ENCODE measurements at places on chromosomes 16 and 17.

DNA sequence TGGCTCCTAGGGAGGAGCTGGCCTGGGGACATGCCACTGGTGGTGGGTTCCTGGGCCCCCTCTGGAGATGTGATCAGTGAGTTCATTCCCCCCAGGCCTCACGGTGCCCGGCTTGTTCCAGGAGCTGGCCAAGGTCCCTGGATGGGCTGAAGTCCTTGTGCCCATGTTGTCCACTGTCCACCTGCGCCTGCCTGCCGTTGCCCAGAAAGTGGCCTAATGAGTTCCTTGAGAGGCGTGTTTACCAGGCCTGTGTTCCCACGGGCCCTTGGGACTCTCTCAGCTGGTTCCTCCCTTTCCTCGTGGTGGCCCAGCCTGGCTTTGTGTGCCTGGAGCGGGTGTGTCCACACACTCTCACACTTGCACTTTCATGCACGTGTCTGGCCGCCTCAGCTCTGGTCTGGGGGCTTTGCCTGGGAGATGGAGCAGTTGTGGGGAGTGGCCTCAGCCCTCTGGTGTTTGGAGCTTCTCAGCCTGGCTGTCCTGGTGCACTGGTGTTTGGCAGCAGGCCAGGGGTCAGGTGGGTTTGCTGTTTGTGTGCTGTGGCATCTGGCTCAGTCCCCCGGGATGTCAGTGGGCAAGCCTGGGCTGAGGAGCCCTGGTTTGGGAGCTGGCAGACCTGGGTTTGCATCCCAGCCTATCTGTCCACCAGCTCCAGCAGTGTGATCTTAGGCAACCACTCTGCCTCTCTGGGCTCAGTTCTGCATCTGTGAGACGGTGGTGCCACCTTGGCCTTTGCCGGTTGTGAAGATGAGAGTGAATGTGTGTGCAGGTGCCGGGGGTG lies 18.0 kb downstream of the ADCY7 start:
- DNase-seq: no peak

GRCh38 chr17:81160747-81161453 lies 4.4 kb upstream of the PVALEF start:
- DNase-seq: no peak

- peak; percentile 49 for DNase-seq
Measured at GRCh38 chr17:54992797-54993639, 24.5 kb downstream of the STXBP4 start.

DNA sequence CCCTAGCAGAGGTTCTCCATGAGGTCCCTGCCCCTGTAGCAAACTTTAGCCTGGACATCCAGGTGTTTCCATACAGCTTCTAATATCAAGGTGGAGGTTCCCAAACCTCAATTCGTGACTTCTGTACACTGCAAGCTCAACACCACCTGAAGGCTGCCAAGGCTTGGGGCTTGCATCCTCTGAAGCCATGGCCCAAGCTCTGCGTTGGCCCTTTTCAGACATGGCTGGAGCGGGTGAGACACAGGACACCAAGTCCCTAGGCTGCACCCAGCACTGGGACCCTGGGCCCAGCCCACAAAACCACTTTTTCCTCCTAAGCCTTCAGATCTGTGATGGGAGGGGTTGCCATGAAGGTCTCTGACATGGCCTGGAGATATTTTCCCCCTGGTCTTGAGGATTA lies 1292.0 kb downstream of the CDH8 start:
- DNase-seq: no peak

- no peak for DNase-seq
Measured at GRCh38 chr17:60153606-60154390, 4.0 kb downstream of the CA4 start.

DNA sequence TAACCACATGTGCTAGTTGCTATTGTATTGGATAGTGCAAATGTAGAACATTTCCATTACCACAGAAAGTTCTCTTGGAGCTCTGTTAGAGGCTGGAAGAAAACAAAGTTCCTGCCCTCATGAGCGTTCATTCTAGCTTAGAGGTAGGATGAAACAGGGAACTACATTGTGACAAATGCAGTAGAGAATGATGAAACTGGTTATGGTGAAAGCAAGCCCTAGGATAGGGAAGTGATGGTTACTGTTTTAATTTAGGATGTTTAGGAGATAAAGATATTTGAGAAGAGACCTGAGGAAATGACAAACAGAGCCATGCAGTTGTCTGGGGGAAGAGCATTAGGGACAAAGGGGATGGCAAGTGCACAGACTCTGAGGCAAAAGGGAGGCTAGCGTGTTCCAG lies 50.7 kb downstream of the AATF start:
- DNase-seq: no peak

GRCh38 chr16:72131036-72131435 lies 37.4 kb downstream of the DHX38 start:
- no peak for DNase-seq
